ENCODE measurements at places on chromosomes 12 and 14.

GRCh38 chr12:78403136-78403535 lies 461.4 kb upstream of the SYT1 start:
- DNase-seq: no peak

GRCh38 chr14:52960627-52961026 lies 9.8 kb upstream of the FERMT2 start:
- no peak for DNase-seq

- no peak for DNase-seq
These were observed 2.5 kb downstream of the TPH2 start for GRCh38 chr12:71941174-71941573.

- DNase-seq: no peak
These were observed 29.2 kb downstream of the BBS10 start for GRCh38 chr12:76318773-76319594.

DNA sequence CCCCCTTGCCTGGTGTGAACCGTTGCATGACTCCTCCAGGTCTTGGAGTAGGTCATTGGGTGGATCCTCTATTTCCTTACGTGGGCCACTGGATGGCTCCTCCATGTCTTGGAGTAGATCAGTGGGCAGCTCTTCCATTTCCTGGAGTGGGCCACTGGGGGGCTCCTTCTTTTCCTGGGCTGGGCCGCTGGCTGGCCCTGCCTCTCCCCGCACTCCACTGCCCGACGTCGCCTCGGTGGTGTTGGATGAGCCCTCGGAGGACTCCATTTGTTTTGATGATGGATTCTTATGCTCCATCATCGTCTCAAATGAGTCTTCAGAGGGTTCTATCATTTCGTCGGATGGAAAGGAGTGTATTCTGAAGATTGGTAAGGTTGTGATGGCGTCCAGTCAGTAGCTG lies 19.1 kb downstream of the RTL1 start:
- DNase-seq: no peak

DNA sequence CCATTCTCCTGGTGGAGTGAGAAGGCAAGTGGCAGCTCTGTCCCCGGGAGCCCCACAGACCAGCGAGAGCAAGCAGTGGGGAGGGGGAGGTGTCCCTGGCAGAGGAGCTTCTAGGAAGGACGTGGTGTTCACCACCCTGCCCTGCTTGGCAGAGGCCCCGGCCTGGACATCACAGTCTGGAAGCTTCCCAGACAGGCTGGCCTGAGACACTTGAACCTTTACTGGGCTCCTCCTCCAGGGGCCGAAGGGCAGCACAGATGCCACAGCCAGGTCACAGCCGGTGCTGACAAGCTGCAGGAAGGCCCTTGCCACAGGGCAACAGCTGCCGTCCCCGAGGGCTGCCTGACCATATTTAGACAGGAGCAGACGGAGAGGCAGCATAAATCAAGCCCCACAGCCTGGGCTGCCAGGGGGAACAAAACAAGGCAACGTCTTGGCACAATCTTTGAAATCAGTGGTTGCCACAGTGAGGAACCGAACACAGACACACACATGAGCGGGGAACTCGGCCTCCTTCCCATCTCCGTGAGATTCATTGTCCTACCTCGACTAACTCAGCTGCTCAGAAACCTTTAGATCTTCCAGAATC lies 28.5 kb downstream of the PRIMA1 start:
- no peak for DNase-seq

GRCh38 chr12:3292677-3293412 lies 198.2 kb upstream of the PRMT8 start:
- no peak for DNase-seq

DNA sequence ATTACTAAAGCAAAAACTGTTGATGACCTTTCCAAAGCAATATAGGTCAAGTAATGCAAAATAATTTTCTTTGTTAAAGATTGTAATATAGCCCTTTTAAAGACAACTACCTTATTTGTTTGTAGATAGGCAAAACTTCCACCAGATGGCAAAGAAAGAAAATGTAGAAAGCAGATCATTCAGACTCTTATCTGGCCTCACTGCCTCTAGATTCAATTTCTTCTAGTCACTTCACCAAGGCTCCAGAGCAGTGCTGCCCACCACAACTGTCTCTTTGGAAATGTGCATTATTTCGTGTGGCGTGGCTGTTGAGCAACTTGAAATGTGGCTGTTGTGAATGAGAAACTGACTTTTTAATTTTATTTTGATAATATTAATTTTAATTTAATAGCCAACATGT lies 127.1 kb downstream of the ITPR2 start:
- no peak for DNase-seq

DNA sequence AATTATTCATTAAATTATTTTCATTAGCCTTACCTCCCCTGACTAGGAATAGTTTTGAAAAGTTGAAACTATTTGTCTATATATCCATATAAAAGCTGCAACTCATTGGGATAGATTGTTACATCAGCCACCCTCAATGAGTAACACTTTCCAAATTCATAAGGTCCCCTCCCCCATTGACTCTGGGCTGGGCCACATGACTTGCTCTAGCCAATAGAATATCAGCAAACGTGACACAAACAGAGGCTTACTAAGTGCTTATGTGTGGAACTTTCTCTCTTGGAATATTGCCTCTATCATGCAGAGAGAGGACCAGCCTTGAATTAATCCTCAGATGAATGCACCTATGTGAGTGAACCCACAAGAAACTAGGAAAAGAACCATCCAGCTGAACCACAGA lies 213.7 kb downstream of the CCDC59 start:
- DNase-seq: no peak

Data from cortex of kidney (tissue), 1 donor.